ENCODE measurements at places on chromosomes 3 and 15.

- no peak for DNase-seq
Measured at GRCh38 chr3:36124118-36124796, 256.0 kb upstream of the STAC start.

DNA sequence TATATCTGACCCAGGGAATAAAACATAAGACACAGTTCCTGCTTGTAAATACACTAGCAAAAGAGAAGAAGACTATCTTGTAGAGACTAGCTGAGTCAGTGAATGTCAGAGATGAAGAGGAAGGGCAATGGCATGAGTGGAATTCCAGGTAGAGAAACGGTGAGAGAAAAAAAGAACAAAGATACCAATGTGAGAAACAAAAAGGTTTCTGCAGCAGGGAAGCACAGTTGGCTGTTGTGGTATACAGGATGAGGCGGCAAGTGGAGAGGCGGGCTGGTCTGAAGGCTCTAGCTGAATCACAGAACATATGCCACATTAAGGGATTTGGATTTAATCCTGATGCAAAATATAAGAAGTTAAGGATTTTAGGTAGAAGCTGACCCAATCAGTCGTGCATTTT lies 17.1 kb upstream of the TASOR start:
- DNase-seq = no peak

DNA sequence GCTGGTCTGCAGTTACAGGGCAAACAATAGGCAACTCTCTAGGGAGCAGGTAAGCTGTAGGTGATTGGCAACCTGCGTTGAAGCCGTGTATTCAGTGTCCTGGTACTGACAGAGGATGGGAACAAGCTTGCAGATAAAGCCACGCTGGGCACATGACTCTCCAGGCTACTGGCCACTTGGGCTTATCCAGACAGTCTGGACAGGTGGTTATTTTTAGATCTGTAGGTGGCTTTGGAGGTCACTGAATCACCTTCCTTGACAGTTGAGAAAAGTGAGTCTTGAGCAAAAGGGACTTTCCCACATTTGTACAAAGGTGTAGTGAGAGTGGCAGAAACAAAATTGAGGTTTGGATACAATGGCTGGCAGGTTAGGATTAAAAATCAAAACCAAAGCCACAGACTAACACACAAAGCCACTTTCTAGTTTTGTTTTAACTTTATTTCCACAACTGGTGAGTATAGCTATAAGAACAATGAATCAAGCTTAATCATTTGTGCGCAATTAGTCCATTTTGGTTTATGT lies 22.3 kb upstream of the IL1RAP start:
- DNase-seq = no peak

DNA sequence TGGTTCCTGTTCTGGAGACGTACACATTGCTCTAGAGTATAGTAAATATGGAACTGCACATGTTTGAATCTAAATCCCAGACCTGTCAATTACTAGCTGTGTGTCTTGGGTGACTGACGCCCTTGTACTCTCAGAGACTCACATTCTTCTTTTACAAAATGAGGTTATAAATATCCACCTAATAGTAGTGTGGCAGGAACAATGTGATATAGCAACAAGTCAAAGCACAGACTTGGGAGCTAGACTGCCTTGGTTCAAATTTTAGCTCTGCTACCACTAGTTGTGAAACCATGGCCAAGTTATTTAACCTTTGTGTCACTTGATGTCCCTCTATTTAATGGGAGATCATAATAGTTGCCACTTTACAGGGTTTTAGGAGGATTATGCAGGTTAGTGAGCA lies 245.6 kb downstream of the CPNE4 start:
- DNase-seq = no peak

DNA sequence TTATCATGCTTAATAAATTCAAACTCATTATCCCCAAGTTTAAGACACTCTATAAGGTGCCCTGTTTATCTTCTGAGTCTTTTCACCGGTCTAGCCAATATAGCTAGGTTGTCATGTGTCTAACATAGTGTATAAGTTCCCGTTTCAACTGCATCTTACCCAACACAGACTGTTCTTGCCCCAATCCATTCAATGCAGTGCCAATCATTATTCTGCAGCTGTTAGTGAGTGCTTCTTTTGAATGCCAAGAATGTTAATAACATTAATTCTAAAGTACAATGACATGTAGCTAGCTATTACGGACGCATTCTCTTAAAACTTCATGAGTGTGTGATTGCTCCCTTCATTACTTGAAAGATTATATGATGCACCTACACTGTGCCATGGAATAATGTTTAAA lies 646.4 kb upstream of the NR2F2 start:
- DNase-seq = no peak

DNA sequence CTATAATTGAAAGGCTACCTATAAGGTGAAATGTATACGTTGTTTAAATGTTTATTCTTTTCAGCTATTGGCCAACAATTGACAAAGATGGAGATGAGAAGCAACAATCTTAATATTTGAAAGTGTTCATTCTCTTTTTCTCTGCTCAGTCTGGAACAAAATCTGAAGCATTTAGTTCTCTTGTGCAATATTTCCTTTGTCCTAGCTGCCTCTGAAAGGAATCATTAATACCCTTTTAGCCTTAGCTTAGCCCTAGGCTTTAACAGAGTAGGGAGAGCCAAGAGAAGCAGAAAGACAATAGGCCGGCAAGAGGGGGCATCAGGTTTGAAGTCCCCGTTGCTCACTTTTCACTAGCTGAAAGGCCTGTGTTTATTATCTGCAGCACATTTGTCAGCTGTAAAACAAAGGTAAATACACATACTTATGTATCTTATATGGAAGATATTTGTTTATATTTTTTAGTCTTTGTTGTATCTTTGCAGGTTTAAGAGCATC lies 422.5 kb upstream of the SEMA6D start:
- no peak for DNase-seq

DNA sequence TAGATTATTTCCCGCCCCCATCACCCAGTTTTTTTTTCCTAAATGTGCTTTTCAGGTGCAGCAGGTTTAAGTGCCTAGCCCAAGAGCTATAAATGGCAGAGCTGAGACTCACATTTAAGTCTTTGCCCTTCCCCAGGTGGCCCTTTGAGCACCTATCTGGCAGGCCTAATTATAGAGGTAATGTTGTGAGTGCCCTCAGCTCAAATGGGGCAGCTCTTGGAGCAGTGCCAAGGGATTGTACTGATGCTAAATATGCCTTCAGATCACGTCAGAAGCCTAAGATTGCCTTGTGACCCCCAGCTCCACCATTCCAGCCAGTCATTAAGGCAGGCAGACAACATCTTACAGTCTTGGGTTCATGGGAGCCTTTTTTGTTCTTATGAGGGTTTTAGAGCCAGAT lies 159.5 kb downstream of the RPLP1 start:
- DNase-seq = no peak

Data from activated naive CD8-positive, alpha-beta T cell treated with anti-CD3 and anti-CD28 coated beads, Interleukin-2, amount 50 U/mL, for 16 hours (primary cell).